ENCODE measurements at places on chromosomes 4 and X. TPM values are rescaled to one million over a fixed set of nuclear protein-coding genes. Genes with fewer than 3 reads are reported as not detected.

Gene FAM241A
- total RNA-seq = 0.70 TPM

Gene TEX13C
- not detected for total RNA-seq

Gene ITM2A
- total RNA-seq = 5.9 TPM

Gene RASGEF1B
- 8.3 TPM for total RNA-seq

GRCh38 chr4:71209161-71209560 is 129.7 kb upstream of the SLC4A4 start:
- no peak for DNase-seq
- peaks cover 4% of the 10 kb centered on the region for H3K36me3 ChIP-seq
- H3K4me3 ChIP-seq = no peak overlapping the region
- H3K4me1 ChIP-seq = peaks cover 10% of the 10 kb centered on the region

DNA sequence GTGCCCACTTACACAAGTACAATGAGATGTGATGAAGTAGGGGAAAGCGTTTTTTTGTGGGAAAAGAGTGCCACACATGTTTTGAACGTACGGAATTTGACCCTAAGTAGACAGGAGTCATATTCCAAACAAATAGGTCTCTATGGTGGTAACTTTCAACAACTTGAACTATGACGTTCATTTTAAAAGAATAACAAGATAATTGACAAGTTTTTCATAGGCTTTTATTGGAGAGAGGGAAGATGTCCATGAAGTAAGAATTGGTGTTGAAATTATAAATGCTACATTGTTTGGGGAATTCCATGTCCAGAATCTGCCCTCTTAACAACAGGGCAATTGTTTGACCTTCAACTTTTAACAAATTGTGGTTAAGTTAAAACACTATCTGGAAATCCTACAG is 126.5 kb downstream of the GASK1B start:
- DNase-seq = no peak
- no peaks in the 10 kb centered on the region for H3K36me3 ChIP-seq
- peaks cover 7% of the 10 kb centered on the region for H3K4me1 ChIP-seq
- H3K27ac ChIP-seq = no peak overlapping the region
- no peak overlapping the region for H3K4me3 ChIP-seq

DNA sequence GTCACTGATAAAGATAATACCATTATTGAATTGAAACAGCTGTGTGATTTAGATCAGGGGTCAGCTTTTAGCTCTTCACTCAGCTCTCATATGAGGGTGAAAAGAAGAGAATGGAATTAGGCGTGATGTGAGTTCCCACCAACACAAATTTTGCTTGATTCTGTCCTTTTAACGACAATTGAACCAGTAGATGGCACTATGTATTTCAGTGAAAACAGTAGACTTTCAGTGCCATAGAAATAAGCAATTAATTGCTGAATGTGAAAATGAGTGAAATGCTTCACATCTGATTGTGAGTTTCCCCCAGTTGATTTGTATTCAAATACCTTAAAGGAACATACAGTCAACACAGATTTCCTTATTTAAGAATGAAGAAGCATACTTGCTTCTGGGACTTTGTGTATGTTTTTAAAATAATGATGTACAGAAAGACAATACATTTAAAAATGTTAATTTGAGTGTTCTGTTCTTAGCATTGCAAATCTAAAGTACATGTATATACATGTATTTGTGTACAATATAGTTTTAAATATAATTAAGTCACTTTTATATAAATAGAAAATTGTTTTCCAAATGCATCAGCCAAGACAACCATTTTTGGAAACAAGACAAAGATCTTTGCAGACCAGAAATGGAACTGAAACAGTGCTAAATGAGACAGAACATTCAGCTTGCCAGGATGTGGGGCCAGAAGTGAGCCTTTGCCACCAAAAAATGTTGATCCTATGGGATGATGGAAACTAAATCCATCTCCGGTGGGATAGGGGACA is 178.8 kb downstream of the SNCA start:
- DNase-seq = no peak
- no peaks in the 10 kb centered on the region for H3K4me1 ChIP-seq
- H3K27me3 ChIP-seq = no peaks in the 10 kb centered on the region

DNA sequence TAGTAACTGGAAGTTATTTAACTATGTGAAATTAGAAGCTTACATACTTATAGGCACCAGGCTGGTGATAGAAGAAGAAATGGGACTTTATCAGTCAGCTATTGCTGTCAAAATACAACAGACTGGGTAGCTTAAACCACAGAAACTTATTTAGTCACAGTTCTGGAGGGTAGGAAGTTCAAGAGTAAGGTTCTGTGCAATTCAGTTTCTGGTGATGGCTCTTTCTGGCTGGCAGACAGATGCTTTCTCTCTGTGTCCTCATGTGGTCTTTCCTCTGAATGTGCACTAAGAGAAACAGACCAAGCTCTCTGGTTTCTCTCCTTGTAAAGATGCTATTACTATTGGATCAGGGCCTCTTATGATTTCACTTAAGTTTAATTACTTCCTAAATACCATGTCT is 92.1 kb upstream of the ANKRD50 start:
- no peaks in the 10 kb centered on the region for H3K27me3 ChIP-seq
- DNase-seq = no peak

- DNase-seq = no peak
- H3K36me3 ChIP-seq = no peaks in the 10 kb centered on the region
- no peaks in the 10 kb centered on the region for H3K27me3 ChIP-seq
- peaks cover 3% of the 10 kb centered on the region for H3K4me1 ChIP-seq
Observed at GRCh38 chrX:55713631-55714030, 3.9 kb upstream of the RRAGB start.

GRCh38 chr4:176036585-176037205 is 28.9 kb upstream of the WDR17 start:
- H3K4me3 ChIP-seq = no peak overlapping the region
- H3K27me3 ChIP-seq = peaks cover 9% of the 10 kb centered on the region
- H3K36me3 ChIP-seq = no peaks in the 10 kb centered on the region
- DNase-seq = no peak
- no peak overlapping the region for H3K27ac ChIP-seq

- no peak overlapping the region for H3K27ac ChIP-seq
- no peak for DNase-seq
Observed at GRCh38 chr4:147447786-147448185, 33.1 kb upstream of the EDNRA start.

DNA sequence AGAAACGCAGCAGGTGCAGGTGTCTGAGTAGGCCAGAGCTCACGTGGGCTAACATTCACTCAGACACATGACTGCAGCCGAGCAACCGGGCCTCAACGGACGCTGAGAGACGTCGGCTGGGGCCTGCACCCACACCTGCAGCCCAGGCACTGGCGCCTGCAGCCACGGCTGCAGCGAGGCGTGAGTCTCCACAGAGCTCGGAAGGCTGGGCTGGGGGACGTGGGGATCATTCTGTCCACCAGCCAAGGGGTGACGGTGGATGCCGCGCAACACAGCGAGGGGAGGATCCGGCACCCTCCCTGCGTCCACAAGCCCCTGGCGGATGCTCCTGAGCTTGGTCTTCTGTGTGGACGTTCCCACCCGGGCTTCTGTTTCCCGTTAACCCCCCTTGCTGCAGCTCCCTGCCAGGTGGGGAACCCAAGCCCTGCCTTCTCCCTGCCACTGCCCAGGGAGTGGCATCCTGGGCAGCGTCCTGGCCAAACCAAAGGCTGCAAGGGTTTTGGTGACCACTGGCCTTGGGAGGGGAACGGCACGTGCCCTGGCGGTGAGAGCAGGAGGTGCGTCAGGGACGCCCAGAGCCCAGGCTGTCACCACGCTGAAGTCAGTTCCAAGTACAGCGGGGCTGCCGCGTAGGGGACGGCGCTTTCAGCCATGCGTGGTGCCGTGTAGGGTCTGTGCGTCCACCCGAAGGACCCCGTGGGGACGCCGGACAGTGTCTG is 16.3 kb downstream of the PPP2R3B start:
- no peak for DNase-seq
- peaks cover 30% of the 10 kb centered on the region for H3K27me3 ChIP-seq
- H3K27ac ChIP-seq = no peak overlapping the region
- no peak overlapping the region for H3K4me3 ChIP-seq

DNA sequence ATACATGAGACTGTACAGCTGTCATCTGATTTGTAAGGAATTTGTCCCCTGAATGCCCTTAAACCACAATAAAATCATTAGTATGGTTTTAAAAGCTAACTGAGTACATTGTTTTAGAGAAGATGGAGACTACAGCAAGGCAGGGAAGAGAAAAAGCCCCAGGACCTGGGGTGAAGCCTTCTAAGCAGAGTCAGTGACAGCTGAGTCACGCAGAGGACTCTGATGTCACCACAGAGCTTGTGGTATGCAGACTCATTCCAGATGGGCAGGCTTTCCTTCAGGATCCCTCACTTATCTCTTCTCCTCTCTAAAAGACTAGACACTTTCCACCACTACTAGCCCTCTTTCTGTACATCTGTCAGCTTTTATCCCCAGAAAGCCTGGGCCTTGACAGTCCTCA is 97.1 kb upstream of the ATOH1 start:
- H3K4me3 ChIP-seq = no peak overlapping the region
- no peak overlapping the region for H3K27ac ChIP-seq
- no peaks in the 10 kb centered on the region for H3K4me1 ChIP-seq
- H3K27me3 ChIP-seq = no peaks in the 10 kb centered on the region

- no peaks in the 10 kb centered on the region for H3K4me1 ChIP-seq
- no peak for DNase-seq
- H3K27ac ChIP-seq = no peak overlapping the region
- H3K4me3 ChIP-seq = no peak overlapping the region
- H3K36me3 ChIP-seq = no peaks in the 10 kb centered on the region
Observed at GRCh38 chrX:145190801-145191389, 56.4 kb upstream of the SPANXN1 start.

- no peaks in the 10 kb centered on the region for H3K27me3 ChIP-seq
- H3K36me3 ChIP-seq = peaks cover 26% of the 10 kb centered on the region
- no peak overlapping the region for H3K4me3 ChIP-seq
- H3K4me1 ChIP-seq = peaks cover 4% of the 10 kb centered on the region
- DNase-seq = no peak
Observed at GRCh38 chr4:70940134-70940533, 38.0 kb downstream of the MOB1B start.

GRCh38 chr4:181162266-181162665 is 1080.9 kb upstream of the TENM3 start:
- H3K27me3 ChIP-seq = no peaks in the 10 kb centered on the region
- no peak overlapping the region for H3K27ac ChIP-seq
- peaks cover 6% of the 10 kb centered on the region for H3K36me3 ChIP-seq
- H3K4me3 ChIP-seq = no peak overlapping the region
- no peak for DNase-seq

GRCh38 chr4:154643493-154643892 is 31.0 kb upstream of the FGG start:
- no peak for DNase-seq
- H3K4me3 ChIP-seq = no peak overlapping the region
- H3K27ac ChIP-seq = no peak overlapping the region
- H3K27me3 ChIP-seq = peaks cover 35% of the 10 kb centered on the region

GRCh38 chr4:113057891-113058290 is 8.4 kb downstream of the ANK2 start:
- H3K4me1 ChIP-seq = no peaks in the 10 kb centered on the region
- DNase-seq = no peak
- H3K27me3 ChIP-seq = peaks cover 11% of the 10 kb centered on the region

- no peaks in the 10 kb centered on the region for H3K27me3 ChIP-seq
- H3K36me3 ChIP-seq = peaks cover 13% of the 10 kb centered on the region
- no peak overlapping the region for H3K4me3 ChIP-seq
- DNase-seq = no peak
- peaks cover 7% of the 10 kb centered on the region for H3K4me1 ChIP-seq
- H3K27ac ChIP-seq = no peak overlapping the region
Observed at GRCh38 chrX:6026980-6027379, 201.7 kb downstream of the NLGN4X start.

DNA sequence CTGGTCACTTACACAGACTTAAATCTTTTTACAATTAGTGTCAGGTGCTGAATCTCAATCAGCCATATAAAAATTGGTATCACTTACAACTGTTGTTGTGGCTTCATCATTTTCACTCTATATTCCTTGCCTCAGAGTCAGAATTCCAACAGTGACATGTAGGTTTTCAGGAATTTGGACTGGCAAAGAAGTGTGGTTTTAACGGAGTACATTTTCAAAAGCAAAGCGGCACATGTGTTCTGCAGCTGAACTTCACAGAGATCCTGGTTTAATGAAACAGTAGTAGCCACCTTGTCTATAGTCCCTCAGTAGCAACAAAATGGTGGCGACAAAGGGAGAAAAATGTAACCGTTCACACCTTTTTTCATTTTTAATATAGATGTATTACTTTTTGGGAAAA is 486.6 kb downstream of the FAT4 start:
- no peaks in the 10 kb centered on the region for H3K27me3 ChIP-seq
- H3K4me3 ChIP-seq = no peak overlapping the region
- no peak overlapping the region for H3K27ac ChIP-seq

- H3K27ac ChIP-seq = no peak overlapping the region
- H3K36me3 ChIP-seq = no peaks in the 10 kb centered on the region
- no peak for DNase-seq
- no peaks in the 10 kb centered on the region for H3K27me3 ChIP-seq
- no peak overlapping the region for H3K4me3 ChIP-seq
Observed at GRCh38 chr4:89283226-89284009, 24.2 kb downstream of the GPRIN3 start.

GRCh38 chr4:142700531-142700930 is 145.6 kb downstream of the INPP4B start:
- H3K4me3 ChIP-seq = no peak overlapping the region
- H3K4me1 ChIP-seq = peaks cover 6% of the 10 kb centered on the region
- H3K36me3 ChIP-seq = no peaks in the 10 kb centered on the region

GRCh38 chr4:129788486-129788885 is 692.5 kb downstream of the C4orf33 start:
- H3K4me3 ChIP-seq = no peak overlapping the region
- H3K27me3 ChIP-seq = peaks cover 30% of the 10 kb centered on the region
- DNase-seq = no peak
- H3K36me3 ChIP-seq = no peaks in the 10 kb centered on the region

DNA sequence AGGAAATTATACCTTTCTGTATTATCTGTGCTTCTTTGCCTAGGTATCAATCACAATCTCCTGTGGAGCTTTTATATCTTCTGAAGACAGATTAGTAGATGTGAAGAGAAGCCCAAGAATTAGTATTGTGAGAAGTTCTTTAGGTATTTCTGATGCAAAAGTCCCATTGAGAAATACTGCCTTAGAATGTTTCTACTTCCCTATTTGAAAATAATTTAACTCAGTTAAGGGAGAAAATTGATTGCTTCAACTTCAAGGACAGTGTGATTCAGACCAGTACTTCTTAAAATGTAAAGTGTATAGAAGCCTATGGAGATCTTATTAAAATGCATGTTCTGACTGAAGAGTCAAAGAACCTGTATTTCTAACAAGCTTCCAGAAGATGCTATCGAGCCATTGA is 9.0 kb downstream of the EIF1AX start:
- H3K27me3 ChIP-seq = no peaks in the 10 kb centered on the region
- DNase-seq = no peak
